Right ventricle myocardium inferior (tissue), 1 donor: ENCODE measurements at places on chromosomes 2 and 18. TPM values are rescaled to one million over a fixed set of nuclear protein-coding genes. Genes with fewer than 3 reads are reported as not detected.

MROH2A gene
- not detected for total RNA-seq

PKDCC gene
- 114 TPM for total RNA-seq

NCKAP5 gene
- total RNA-seq, result 4.3 TPM

DNA sequence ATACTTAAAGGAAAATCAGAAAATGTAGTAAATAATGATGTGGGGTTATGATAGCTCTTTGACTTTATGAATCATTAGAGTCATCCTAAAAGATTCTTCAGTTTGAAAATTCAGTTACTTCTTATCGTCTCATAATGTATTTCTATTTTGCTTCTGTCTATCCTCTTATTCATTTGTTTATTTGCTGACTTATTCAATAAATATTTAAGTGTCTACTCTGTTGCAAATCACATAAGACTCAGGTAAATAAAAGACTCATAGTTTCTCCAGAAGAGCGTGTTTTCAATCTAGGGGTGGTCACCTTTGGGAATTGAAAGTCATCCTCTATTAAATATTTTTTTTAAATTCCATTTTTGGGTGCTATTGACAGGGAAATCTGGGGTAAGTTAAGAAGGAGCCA is 69.1 kb upstream of the RBMS1 start:
- DNase-seq, result no peak

DNA sequence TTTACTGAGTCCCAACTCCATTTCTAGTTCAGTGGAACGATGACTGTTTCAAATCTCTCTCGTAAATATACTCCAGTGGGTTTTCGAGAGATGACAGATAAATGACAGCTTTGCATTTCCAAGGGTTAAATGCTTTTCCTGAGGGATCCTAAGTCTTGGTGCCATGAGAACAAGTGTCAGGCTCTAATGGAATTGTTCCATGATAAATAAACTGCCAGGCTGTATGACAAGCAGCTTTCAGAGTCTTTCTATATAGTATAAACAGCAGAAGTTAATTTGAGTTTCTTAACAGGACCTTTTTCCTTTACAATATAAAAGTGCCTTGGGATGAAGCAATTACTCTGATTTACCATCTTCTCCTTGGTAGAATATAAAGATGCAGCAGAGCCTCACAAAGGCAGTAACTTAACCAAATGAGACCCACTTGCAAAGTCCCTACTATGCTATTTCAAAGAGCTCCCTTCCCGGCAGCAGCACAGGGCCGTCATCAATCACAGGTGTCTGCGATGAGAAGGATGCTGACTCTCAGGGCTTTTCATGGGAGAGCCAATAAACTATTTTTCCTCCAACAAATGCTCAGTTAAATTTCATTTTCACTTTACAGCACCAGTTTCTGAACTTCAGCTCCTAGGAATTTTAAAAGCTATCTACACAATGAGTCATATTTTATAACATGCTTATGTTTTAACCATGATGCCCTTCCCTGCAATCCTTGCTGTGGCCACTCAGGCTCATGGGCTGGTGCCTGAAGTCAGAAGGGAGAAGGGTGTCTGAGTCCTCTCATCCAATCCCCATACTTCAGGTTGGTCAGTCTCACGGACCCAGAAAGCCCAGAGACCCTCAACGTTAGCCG is 123.8 kb downstream of the AFF3 start:
- no peak for DNase-seq

DNA sequence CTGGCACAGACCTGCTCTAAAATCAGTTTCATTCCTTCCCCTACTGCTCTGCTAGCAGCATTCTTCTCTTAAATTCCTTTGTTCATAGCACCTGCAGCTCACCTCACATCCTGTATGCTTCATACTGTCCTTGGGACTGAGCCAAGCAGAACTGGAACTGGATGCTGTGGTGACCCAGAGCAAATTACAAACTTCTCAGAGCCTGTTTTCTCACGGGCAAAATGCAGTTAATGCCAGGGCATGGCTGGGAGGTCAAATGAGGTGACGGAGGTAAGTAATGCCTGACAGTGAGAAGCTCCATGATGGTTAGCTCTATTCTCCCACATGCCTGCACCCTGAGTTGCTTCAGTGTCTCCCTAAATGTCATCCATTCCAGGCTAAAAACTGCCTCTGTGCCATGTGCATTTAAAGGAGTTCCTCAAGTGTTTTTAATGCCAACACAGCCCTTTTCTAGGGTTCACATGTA is 29.7 kb downstream of the C2orf42 start:
- no peak for DNase-seq

DNA sequence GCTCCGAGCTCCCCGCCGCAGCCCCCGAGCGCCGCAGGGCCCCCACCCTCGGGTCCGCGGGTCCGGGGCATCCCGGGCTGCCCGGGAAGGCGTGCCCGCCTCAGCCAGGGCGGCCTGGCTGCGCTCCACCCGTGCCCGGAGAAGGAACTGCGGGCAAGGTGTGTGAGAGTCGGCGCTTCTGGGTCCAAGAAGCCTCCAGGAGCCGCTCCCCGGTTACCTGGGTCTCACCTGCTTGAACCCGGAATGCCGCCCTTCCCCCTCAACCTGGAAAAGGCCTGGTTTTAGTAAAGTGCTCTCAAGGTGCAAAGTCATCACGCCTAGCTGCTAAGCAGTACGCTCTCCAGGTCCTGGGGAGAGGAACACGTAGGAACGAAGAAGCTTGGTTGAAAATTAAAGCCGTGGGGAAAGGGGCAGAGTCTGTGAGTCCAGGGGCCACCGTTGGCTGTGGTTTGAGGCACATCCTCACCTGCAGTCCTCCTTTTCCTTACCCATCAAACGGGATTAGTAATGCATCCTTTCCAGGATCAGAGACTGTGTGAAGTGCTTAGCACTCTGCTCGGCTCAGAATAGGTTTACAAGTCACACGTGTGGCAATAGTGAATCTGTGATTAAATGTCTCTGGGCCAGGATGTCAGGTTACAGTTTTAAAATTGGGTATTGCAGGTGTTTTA is 1.2 kb downstream of the ASAP2 start:
- DNase-seq, result no peak

DNA sequence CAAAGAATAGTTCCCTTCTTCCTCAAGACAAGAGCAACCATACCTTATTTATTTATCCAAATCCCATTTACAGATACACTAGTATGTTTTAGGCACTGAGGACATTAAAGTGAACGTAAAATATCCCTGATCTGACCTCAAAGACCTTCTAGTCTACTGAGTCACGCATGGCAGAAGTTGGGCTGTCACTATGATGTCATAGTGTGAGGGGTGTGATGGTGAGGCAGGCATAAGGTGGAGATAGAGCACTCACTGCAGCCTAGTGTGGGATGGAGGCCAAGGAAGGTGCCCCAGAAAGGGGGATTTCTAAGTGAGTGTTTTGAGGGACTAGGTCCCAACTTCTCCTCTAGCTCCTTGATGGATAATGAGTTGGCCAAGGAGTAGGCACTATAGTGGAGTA is 249.5 kb upstream of the SKOR2 start:
- DNase-seq, result no peak

- no peak for DNase-seq
Observed at GRCh38 chr2:18124116-18124835, 245.8 kb downstream of the KCNS3 start.

DNA sequence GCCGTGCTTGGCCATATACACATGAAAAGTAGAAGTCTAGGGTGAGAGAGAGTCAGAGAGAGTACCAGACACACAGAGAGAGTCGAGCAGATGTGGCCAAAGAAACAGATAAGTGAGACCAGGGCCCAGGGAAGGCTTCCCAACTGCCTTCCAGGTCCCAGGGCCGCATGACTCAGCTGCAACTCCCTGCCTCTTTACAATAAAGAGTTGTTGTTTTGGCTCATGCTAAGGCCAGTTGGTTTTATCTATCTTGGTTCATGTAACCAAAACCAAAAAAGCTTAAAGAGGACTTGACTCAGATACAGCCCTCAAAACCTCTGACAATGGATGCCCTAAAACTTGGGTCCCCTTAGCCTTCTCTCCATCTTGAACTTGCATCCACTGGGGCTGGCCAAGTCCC is 36.9 kb downstream of the REEP1 start:
- DNase-seq, result no peak

DNA sequence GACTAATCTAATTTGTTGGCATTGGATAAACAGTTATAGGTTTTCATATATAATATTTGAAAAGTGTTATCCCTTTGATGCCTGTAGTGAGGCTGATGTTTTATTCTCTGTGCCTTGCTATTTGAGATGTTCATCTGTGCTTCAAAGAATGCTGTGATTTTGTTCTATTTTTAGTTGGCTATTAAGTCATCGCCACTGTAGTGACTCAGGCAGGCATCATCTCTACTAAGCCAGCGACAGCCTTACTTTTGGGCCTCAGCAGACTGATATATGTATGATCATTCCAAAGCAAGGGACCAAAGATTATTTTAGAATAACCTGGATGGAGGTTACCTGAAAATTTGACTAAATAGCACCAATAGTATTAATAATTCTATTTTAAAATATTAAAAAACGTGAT is 1674.5 kb upstream of the NXPH2 start:
- no peak for DNase-seq

- no peak for DNase-seq
Observed at GRCh38 chr2:237434866-237435311, 20.9 kb upstream of the COL6A3 start.
